Renal cortical epithelial cell (primary cell): ENCODE measurements at places on chromosomes 6 and 20.

DNA sequence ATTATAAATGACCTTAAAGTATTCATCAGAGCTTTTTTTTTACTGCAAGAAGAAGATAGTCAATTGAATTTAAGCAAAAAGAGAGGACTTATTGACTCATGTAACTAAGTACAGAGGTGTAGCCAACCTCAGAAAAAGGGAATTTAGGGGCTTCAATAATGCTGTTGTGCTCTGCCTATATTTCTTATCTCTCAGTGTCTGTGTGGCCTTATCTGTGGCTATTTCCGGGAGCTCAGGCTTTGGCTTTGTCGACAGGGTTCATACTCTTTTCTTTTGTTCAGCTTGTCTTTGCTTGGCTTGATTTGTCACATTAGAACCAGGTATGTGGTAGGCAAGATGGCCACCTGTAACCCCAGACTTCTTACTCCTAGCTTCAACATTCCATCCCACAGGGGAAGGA lies 38.6 kb upstream of the FABP7 start:
- no peak for DNase-seq

- no peak for DNase-seq
These were observed 119.9 kb upstream of the TRAF3IP2 start for GRCh38 chr6:111725446-111726112.

GRCh38 chr20:914727-915498 lies 1.2 kb downstream of the ANGPT4 start:
- no peak for DNase-seq

DNA sequence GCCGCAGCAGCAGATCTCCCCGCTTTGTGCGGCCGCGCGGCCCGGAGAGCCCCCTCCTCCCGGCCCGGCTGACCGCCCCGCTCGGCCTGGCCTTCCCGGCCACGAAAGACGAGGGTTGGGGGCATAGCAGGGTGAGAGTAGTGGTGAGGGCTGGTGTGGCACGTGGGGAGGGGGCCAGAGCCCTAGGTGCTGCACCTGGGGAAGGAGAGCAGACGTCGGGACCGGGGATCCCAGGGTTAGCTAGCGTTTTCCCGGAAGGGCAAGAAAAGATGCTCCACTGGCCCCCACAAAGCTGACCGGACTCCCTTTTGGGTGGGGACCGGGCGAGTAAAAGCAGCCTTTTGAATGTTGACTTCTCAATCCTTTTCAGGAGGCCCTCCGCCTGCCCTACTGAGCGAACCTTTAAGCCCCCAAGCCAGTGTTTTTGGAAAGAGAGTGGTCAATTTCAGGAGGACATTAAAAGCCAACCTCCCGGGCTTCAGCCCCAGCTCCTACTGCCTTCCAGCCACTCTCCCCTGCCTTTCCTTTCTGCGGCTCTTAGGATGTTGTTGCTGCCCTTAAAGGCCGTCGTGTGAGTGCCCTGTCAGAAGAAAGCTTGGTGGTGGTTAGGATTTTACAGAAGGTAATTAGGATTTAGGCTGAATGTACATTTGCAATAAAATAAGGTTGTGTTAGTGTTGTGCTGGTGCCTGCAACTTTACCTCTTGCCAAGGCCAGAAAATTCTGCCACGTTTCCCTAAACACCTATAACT lies 648 bp upstream of the BACH2 start:
- DNase-seq = no peak

DNA sequence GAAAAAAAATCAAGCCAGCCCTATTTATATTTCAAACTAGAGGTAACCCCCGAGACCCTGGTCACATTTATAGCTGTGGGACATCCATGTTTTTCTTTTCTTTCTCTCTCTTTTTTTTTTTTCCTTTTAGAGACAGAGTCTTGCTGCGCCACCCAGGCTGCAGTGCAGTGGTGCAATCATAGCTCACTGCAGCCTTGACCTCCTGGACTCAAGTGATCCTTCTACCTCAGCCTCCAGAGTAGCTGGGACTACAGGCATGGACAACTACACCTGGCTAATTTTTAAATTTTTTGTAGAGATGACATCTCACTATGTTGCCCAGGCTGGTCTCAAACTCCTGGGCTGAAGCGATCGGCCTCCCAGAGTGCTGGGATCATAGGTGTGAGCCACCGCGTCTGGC lies 12.1 kb downstream of the MAVS start:
- no peak for DNase-seq

DNA sequence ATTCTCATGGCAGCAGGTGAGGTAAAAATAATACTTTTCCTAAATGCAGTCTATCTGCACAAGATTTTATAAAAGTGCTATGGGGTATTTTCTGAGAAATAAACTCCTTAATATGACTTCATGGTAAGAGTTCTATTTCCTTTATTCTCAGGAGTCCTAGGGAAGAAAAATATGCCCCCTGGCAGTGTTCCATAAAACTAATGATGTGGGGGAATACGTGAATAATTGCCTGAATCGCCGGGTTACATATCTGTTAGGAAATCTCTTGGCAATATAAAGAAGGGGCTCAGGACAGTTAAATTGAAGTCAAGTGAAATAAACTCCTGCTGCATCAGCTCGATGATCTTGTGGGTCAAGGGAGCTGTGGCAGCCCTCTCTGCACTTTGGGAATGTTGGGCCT lies 229.7 kb downstream of the MAFB start:
- DNase-seq = no peak

DNA sequence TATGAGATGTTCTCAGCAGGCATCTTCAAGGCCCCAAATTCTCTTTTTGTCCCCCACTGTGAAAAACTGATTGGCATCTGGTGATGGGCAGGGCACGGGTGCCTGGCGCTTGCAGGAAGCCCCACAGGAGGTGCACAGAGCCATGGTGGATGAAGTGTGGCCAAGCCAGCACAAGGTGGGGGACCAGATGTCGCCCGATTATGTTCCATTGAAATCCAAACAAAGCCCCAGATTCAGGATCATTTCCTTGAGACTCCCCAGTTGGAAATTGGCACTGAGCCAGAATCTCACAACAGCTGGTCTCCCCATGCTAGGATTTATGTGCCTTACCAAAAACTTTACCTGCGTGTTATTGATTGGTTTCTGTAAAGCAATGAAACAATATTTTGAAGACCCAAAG lies 186.1 kb downstream of the ADAT2 start:
- DNase-seq = no peak

DNA sequence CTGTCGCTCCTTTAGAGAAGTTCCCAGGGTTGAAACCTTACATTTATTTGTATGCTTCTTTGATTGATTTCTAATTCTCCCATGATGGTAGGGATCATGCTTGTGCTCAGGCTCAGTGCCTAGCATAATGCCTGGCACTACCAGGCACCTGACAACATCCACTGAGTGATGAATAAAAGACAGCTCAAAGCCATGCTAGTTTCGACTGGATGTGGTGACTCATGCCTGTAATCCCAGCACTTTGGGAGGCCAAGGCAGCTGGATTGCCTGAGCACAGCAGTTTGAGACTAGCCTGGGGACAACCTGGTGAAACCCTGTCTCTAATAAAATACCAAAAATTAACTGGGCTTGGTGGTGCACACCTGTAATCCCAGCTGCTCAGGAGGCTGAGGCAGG lies 11.6 kb upstream of the CD164 start:
- peak; percentile 73 for DNase-seq

DNA sequence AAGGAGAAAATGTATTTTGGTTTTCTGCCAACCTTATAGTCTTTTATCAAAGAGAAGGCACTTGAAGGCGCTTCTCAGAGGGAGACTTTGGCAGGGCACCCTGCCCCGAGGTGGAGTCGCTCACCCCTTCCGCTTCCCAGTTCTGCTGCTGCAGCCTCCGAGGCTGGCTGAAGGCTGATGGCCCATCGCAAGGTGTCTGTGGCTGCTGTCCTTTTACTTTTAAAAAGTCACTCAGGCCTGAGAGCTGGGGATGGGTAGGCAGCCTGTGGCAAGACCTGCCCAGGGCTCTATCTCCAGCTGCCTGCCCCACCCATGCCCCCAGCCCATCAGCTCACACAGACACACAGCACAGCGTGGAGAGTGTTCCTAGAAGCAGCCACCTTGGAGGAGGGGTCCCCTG lies 206.6 kb upstream of the CST7 start:
- no peak for DNase-seq

DNA sequence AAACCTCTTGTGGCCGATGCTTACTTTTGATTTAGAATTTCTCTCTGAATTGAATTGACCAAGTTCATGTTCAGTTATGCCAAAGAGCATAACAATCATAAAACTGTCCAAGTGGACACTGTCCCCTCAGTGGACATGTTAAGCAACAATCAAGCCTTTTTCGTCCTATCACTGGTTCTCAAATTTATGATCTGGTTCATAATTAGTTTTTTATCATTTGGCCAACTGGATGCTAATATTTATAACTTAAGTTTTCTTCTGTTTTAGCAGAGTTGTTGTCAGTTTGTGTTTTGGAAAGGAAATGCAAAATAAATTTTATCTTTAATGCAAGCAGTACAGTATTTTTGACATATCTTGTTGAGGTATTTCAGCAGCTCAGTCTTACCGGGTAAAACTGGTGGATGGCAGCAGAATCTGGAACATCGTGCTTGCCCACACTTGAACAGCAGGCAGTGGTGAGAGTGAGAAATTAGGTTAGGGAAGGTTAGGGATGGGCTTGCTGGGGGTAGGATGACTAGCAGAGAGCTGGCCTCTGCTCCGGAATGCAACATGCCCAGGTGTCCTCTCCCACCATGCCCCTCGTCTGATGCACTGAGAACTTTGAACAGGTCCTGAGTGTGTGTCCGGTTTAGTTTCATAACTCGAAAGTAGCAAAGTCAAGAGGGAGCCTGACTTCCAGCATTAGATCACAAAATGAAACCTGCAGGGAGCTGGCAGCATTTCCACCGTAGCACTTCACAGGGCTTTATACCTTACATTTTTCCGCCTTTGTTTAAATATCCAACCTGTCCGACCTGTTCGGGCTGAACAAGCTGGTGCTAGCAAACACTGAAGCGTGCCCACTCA lies 93.1 kb downstream of the RREB1 start:
- peak; percentile 37 for DNase-seq

GRCh38 chr6:98834060-98835031 lies at the start of gene POU3F2:
Gene POU3F2, plus strand, starts transcription at chr6:98834574. Its CDS starts 300 bp downstream, at chr6:98834874.
- peak; percentile 56 for DNase-seq

DNA sequence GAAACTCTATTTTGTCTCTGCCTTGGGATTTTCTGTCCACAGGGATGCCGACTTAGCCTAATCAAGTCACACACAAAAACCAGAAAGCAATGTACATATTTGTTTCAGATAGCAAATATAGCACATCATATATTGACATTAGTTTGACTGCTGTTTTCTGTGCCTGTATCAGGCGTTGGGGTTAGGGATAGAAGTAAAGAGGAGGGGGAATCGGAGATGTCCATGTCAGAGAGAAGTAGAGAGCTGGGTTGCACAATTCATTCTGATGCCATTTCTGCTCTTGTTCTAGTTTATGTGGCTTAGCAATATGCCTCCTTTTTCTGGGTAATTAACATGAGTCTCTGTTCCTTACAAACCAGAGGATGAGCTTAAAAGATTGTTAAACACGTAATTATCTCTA lies 14.7 kb upstream of the IPCEF1 start:
- DNase-seq = no peak

DNA sequence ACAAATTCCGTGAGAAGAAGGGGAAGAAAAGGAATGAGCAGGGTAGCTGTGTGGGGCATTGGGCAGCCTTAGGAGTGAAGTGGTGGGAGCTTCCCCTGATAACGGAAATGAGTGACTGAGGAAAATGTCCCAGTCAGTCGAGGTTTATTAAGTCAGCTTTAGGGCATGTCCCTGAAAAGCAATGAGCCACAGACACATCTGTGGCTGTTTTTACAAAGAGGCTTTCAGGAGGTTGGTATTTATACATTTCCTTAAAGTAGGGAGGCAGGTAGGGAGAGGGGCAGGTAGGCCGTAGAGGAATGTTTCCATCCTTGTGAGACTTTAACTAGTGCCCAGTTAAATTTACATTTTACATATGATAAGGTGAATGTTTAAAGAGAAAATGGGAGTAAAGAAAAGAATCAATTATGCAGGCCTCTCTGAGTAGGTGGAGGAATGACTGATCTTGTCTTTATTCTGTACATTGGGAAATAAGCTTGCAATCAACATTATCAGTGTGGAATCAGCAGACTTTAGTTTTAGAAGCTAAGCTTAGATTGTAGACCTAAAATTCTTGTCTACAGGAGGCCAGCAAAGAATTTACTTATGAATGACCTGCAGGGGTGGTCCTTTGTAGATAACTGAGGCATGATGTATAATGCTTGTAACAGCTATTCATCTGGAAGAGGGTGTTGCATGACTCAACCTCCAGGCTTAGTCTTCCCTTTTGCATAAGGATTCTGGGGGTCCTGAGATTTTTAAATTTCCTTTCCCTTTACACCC lies 18.5 kb downstream of the SLC22A2 start:
- DNase-seq = no peak

- DNase-seq = no peak
These were observed 99.2 kb downstream of the MYLK4 start for GRCh38 chr6:2651536-2651935.

DNA sequence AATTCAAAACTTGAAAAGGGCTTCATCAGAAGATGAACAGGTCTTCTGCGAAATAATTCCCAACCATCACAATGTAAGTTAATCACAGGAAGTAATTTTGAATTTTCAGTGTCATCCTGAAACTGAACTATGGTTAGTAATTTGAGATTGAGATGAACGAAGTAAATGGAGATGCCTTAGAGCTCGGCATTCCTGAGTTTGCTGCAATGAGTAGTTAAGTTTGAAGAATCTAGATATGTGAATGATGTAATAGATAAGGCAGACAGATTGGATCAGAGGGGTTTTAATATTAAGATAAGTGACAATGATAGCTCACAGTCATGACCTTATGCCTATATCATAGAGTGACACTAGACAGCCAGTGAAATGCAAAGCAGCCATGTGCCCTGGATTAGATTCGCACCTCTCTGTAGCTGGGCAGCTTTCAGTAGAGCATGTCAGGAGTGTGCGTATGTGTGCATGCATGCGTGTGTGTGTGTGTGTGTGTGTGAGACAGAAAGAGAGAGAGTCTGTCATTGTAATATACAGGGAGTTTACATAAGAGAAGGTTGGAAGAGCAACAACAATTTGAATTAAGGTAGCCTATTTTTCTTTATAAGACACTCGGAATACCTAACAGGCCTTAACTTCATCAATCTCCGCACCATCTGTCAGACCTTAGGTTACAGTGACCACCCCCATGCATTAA lies 233.0 kb downstream of the GMPR start:
- no peak for DNase-seq

DNA sequence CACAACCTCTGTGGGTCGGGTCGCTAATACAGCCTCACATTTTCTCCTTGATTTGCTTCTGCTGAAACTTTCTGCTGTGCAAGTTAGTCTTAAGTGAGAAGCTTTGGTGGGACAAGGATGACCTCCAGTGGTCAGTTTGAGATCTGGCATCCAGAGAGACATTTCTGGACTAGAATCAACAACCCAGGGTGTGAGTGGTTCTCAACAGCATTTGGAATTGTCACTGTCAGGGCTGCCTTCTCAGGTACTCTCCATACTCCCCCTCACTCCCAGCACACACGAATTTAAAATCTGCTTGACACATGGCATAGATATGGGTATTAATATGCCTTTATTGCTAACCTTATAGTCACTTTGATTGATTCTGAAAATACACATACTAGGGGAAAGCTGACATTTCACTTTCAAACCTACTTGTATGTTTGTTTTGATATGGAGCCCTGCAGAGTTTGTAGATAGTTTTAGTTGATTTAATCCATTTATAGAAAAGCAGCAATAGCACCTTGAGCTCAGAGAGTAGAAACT lies 13.2 kb downstream of the OTOR start:
- DNase-seq = peak; percentile 75

GRCh38 chr6:422433-423054 lies 31.0 kb downstream of the IRF4 start:
- peak; percentile 99 for DNase-seq

GRCh38 chr6:111521497-111522270 lies 38.7 kb upstream of the REV3L start:
- DNase-seq = no peak

- no peak for DNase-seq
These were observed 47.8 kb upstream of the PLCG1 start for GRCh38 chr20:41089555-41089954.
